Cerebellar nuclear complex (tissue), 1 donor: ENCODE measurements at places on chromosomes 13 and 19.

DNA sequence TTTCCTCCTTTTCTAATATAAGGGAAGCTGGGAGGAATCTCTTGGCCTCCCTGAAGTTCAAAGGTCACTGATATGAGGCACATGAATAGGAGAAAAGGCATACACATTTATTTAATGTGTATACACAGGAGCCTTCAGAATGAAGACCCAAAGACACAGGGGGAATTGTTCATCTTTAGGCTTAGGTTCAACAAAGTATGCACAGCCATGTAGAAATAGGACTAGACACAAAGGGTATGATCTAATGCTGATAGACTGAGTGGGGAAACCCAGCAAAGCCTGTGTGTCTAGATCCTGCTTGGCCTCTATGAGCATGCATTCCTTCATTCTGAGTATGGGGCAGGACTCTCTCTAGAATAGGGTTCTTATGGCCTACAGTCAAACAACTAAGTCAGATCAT lies 177.1 kb upstream of the RFC3 start:
- no peak for DNase-seq

- DNase-seq = no peak
Measured at GRCh38 chr19:5690955-5691821, 1.1 kb downstream of the RPL36 start.

DNA sequence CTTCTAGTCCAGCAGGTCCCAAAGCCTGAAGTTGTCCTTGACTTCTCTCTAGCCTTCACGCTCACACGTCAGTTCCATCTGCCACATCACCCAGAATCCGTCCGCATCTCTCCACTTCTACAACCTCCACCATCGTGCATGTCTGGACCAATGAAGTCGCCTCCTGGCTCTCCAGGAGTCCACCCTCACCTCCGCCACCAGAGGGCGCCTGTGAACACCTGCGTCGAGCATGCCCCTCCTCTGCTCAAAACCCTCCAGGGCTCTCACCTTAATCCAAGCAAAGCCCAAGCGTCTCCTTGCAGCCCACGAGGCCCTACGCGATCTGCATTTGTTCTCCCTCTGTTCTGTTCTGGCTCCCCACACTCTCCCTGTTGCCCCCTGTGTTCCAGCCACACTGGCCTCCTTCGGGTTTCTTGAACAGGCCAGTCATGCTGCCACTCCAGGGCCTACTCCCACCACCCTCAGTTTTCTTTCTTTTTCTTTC lies 3.7 kb downstream of the USHBP1 start:
- DNase-seq = no peak

- no peak for DNase-seq
Measured at GRCh38 chr13:99004978-99005377, 27.1 kb upstream of the DOCK9 start.

- no peak for DNase-seq
Measured at GRCh38 chr13:34469196-34469986, 472.7 kb upstream of the NBEA start.

DNA sequence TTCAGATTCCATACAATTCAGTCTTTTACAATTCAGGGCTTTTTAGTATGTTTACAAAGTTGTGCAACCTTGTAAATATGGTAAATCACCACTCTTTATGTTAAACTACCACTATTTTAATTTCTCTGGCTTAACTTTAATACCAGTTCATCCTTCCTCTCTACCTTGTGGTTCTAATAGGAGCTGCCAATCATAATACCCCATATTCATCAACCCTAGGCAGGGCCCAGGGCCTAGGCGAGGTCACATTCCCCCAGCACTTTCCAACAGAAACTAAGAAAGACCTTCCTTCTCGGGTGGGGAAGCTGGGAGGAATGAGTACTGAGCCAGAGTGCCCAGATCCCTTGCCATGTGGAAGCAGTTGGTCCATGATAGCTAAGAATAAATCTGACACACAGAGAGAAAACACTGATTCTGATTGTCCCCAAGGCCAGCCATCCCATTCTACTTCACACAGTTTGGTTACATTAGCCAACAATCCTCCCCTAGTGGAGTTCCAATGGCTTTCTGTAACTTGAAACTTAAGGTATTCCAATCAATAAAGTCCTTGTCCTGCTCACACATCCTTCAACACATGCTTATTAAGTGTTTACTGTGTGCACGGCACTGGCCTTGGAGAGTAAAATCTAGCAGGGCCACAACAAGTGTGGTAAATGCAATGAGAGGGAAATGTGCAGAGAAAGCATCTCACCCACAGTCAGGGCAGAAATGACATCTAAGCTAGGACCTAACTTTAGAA lies 76.8 kb downstream of the NUFIP1 start:
- no peak for DNase-seq

DNA sequence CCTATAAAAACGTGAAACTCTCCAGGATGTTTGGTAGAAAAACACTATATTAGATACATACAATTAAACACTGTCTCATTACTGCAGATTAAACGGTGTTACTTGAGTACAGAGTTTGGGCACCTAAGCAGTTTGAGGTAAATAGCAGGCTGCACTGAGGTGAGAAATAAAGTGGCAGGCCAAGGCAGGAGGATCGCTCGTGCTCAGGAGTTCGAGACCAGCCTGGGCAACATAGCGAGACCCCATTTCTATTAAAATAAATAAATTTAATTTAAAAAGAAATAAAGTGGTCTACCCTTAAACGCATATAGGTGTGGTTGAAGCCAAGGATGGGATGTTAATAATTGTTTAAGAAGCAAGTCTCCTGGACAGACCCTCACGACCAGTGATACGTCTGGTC lies 1.2 kb downstream of the PSPC1 start:
- DNase-seq = no peak

DNA sequence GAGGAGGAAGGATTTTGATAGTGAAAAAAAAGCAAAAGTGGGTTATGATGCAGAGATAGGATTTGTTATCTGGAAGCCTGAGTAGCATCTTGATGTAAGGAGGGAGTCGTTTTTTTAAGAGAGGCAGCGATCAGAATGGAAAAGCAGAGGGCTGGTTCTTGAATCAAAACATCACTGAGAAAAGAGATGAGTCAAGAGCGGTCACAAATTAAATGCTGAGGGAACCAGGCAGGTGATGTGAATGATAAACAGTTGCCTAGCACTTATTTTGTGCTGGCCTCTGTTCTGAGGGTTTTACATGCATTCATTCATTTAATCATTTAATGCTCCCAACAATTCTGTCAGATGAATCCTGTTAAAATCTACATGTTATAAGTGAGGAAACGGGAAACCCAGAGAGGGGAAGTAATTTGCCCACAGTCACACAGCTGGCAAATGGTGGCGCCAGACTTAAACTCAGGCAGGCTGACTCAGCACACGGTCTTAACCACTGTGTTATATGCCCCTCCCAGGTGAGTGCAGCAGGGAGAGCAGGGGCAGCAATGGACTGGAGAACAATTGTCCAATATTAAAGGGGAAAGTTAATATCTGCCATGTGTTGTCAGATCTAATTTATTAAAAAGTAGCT lies 21.4 kb downstream of the SIGLECL1 start:
- no peak for DNase-seq

GRCh38 chr19:1466461-1467214 lies 12.4 kb downstream of the C19orf25 start:
- DNase-seq = no peak

GRCh38 chr19:10044390-10044789 lies 31.1 kb downstream of the RDH8 start:
- DNase-seq = no peak

GRCh38 chr13:81713201-81713600 lies 1372.3 kb upstream of the SPRY2 start:
- no peak for DNase-seq

DNA sequence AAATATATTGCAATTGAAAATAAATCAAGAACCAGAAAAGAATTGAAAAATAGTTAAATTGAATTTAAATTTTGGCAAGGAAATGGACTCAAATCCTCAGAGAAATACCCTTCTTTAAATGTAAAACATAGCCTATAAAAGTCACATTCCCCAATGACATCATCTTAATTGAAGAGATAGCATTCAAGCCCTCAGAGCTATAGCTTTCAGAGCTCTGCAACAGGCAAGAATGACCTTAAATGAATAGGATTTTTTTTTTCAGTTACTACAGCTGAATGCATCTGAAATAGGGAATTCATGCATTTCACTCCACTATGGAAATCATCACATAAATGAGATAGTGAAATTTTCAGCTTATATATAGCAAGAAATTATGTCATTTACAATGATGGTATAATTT lies 1049.0 kb downstream of the OLFM4 start:
- DNase-seq = no peak

DNA sequence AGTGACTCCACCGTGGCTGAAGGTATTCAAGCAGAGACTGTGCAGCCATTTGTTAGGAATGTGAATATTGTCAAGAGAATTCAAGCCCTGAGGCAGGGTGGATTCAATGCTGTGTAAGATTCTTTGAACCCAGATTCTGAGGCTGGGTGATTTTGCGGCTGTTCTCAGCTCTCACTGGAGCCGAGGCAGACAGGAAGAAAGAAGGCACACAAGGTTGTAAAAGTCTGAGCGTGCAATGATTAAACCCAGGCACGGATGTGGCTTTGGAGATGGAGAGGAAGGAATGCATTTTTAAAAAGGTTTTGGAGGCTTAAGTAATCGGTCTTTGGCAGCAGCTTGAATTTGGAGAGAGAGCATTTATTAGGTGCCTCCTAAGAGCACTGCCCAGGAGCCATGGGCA lies 187.9 kb downstream of the KATNAL1 start:
- DNase-seq = no peak

GRCh38 chr13:30715837-30716236 lies 19.5 kb upstream of the ALOX5AP start:
- DNase-seq = no peak

GRCh38 chr13:40217675-40218074 lies 448.8 kb downstream of the FOXO1 start:
- no peak for DNase-seq

GRCh38 chr13:29562786-29563438 lies 32.6 kb downstream of the SLC7A1 start:
- no peak for DNase-seq

DNA sequence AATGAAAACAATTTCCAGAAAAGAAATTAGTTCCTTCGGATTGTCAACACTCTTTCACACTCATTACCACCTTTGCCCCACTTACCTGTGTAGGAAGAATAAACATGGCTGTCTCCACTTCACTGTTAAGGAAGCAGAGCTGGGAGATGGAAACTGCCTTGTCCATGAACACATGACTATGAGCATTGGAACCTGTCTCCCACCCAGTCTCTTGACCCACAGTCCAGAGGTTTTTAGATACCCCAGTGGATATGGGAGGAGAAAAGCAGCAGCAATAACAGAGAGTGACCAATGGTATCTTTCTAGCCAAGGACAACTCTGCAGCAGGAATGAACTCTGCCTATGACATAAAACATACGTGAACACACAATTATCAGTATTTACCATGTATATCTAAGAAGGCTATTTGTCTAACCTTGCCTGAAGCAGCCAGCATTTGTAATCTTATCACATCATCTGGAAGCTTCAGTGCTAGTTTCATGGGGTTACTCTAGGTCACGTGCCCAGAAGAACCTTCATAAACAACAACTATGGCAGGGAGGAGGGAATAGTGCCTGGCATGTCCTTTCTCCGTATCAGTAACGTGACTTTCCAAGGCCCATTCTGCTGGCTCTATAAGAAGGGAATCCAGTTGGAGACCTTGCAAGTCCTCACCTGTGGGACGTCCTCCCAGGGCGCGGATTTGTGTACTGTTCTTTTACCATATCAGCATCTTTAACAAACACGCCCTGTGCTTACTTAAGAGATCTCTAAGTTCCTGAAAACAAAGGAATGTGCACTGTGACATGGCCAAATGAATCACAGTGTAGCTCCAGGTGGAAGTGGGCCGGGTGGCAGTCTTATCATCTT lies 221.8 kb upstream of the UBL3 start:
- no peak for DNase-seq

- no peak for DNase-seq
Measured at GRCh38 chr19:5814852-5815246, 10.0 kb downstream of the NRTN start.

GRCh38 chr13:101978552-101979315 lies 423.1 kb downstream of the FGF14 start:
- peak; percentile 73 for DNase-seq

GRCh38 chr19:29569038-29569911 lies 36.8 kb upstream of the POP4 start:
- DNase-seq = no peak

- no peak for DNase-seq
Measured at GRCh38 chr19:37333457-37333856, 37.4 kb upstream of the ZNF527 start.

DNA sequence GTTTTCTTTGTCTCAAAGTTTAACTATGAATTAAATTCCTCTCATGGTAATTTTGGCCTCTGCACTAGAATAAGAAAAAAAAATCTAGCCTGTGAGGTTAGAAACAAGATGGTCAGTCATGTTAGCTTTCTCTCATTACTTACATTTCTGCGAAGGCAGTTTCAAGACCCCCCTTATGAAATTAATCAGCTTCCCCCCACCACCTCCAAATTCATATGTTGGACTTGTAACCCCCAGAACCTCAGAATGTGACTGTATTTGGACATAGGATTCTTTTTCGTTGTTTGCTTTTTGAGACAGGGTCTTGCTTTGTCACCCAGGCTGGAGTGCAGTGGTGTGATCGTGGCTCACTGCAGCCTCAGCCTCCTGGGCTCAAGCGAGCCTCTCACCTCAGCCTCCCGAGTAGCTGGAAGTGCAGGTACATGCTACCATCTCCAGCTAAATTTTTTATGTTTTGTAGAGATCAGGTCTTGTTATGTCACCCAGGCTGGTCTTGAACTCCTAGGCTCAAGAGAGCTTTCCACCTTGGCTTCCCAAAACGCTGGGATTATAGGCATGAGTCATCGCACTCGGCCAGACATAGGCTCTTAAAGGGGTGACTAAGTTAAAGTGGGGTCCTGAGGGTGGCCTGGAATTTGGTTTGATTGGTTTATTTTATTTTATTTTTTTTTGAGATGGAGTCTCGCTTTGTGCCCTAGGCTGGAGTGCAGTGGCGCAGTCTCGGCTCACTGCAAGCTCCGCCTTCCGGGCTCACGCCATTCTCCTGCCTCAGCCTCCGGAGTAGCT lies 1.4 kb downstream of the PLA2G4C start:
- DNase-seq = no peak

DNA sequence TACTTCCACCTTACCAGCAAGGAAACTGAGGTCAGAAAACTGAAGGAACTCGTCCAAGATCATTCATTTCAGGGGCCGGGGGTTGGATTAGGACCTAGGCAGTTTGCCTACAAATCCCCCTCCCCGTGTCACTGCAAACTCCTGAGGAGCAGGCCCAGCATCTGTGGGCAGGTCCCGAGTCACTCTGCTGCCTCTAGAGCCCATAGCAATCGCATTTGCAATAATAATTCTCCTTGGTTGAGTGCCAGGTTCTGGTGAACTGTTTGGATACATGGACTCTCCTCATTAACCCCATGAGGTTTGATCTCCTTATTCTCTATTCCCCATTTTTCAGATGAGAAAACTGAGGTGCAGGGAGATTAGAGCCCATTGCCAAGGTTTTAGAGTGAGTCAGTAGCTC lies 903 bp downstream of the PIN1 start:
- DNase-seq = no peak

GRCh38 chr19:32876919-32877285 lies 7.3 kb upstream of the SLC7A9 start:
- DNase-seq = no peak
